Hematopoietic multipotent progenitor cell (in vitro differentiated cells): ENCODE measurements at places on chromosomes 5 and 9. TPM values are rescaled to one million over a fixed set of nuclear protein-coding genes. Genes with fewer than 3 reads are reported as not detected.
A peak's percentile ranks its signal among the peaks of the same experiment; 100 is the strongest.

- DNase-seq: peak; percentile 3
Observed at GRCh38 chr5:112737070-112737462, 619 bp upstream of the APC start.

Gene FOXD4
- total RNA-seq: 0.27 TPM

GRCh38 chr9:12695474-12695873 is 2.3 kb downstream of the TYRP1 start:
- DNase-seq: no peak

GRCh38 chr9:120345379-120345778 is 234.6 kb downstream of the CDK5RAP2 start:
- no peak for DNase-seq

DNA sequence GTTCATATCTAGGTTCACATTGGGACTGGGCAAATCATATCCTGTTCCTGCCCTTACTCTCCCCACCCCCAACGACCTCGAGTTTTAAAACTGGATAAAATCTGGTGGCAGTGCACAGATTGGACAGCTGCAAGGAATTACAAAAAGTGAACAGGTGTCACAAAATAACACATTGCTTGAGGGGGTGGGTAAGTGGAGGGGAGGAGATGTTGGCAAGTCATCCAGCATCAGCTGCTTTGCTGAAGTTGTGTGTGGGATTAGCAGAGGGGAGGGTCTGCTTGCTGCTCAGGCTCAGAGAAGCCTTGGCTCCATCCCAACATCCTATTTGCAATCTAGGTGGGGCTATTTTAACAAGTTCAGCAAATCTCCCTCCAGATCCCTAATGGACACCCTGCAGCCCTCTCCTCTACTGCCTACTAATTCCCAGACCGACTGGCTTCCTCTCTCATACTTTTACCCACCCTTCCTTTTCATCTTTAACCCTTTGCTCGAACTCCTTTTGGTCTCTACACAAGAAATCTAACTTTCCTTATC is 39.8 kb upstream of the SLC24A2 start:
- no peak for DNase-seq

DNA sequence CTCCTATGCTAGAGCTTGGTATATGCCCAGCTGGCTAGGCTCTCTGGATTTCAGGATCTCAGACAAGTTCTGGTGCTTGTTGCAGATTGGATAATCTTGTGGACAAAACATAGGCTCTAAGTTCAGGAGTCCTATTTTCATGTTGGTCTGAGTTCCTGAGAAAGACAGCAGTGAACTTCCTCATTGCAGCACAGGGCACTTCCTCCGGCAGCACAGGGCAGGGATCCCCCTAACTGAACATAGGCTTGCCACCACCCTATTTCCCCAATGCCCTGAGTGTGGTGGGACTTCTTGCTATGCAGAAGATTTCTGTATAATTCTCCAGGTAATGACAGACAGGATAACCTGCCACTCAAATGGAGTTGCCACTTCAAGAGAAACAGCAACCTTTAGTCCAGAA is 220.1 kb downstream of the PIK3R1 start:
- DNase-seq: peak; percentile 50

Gene YTHDC2
- total RNA-seq: 18.9 TPM

- DNase-seq: no peak
Observed at GRCh38 chr5:126948011-126948355, 82.4 kb downstream of the MARCHF3 start.

Gene LRRC70
- total RNA-seq: 48.7 TPM

Gene ZNF366
- under 0.01 TPM for total RNA-seq

Gene PCDHB5
- total RNA-seq: under 0.01 TPM

Gene TEK
- total RNA-seq: 1.6 TPM

Gene EIF4EBP3
- total RNA-seq: 8.3 TPM

DNA sequence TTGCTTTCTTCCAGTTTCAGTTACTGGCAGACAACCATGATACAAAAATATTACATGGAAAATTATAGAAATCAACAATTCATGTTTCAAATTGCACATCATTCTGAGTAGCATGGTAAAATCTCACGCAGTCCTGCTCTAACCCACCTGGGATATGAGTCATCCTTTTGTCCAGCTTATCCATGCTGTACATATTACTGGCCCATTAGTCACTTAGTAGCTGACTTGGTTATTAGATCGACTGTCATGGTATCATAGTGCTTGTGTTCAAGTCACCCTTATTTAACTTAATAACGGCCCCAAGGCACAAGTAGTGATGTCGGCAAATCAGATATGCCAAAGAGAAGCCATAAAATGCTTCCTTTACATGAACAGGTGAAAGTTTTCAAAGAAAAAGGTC is 41.2 kb downstream of the NADK2 start:
- DNase-seq: no peak

- DNase-seq: no peak
Observed at GRCh38 chr9:111516061-111516465, 8.9 kb upstream of the ZNF483 start.

Gene IL5
- total RNA-seq: not detected

DNA sequence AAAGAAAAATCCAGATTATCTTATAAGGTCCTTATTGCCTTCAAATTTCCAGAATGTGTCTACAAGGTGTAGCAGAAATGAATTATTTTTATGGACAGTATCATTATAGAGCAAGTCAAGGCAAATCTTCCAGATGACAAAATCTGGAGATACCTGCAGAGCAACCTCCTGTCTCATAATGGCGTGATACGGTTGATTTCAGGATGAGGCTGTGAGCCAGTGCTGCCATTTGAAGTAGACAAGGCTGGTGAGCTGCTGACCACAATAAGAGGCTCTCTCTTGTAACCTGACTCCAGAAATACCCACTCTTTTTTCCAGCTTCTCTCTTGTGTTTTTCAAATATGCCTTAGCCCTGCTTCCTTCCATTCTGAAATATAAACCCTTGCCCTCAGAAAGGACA is 108.2 kb downstream of the HTR1A start:
- no peak for DNase-seq

- DNase-seq: no peak
Observed at GRCh38 chr5:133371371-133372155, 240.8 kb downstream of the FSTL4 start.
